ENCODE measurements at places on chromosomes 4 and X. TPM values are rescaled to one million over a fixed set of nuclear protein-coding genes. Genes with fewer than 3 reads are reported as not detected.

The NEIL3 gene
- total RNA-seq: 5.8 TPM

The RAI2 gene
- total RNA-seq: 2.7 TPM

The HOPX gene
- 27.2 TPM for total RNA-seq

The DDX53 gene
- total RNA-seq: not detected

The SPANXN3 gene
- total RNA-seq: not detected

The MAGEA2B gene
- total RNA-seq: not detected

The MAOA gene
- total RNA-seq: 32.4 TPM

The FAM9C gene
- not detected for total RNA-seq

The POU4F2 gene
- total RNA-seq: not detected

The AKAP4 gene
- not detected for total RNA-seq

The MAP3K15 gene
- total RNA-seq: not detected

The NOCT gene
- 17.2 TPM for total RNA-seq

The PPP2R2C gene
- total RNA-seq: not detected

The SLC25A31 gene
- not detected for total RNA-seq

The PNMA6F gene
- not detected for total RNA-seq

The AIFM1 gene
- 17.3 TPM for total RNA-seq

The TEX13C gene
- total RNA-seq: not detected

The CDKL2 gene
- not detected for total RNA-seq

The GRK4 gene
- total RNA-seq: 3.5 TPM

The WWC2 gene
- 23.5 TPM for total RNA-seq

The KCNE5 gene
- total RNA-seq: 0.87 TPM

The HMX1 gene
- total RNA-seq: not detected

The ZNF41 gene
- 6.9 TPM for total RNA-seq

The ZAR1 gene
- not detected for total RNA-seq

The C1QTNF7 gene
- not detected for total RNA-seq

The FABP2 gene
- total RNA-seq: not detected

The WDR17 gene
- total RNA-seq: 0.05 TPM

The TMSB15A gene
- total RNA-seq: 8.9 TPM

The STK32B gene
- 15.4 TPM for total RNA-seq

The PRRG1 gene
- total RNA-seq: 30.4 TPM

The ZNF185 gene
- 43.6 TPM for total RNA-seq

The PCSK1N gene
- total RNA-seq: not detected

The RNF128 gene
- total RNA-seq: not detected

The GAB3 gene
- total RNA-seq: 3.5 TPM

The ADAMTS3 gene
- total RNA-seq: 0.94 TPM

The CD38 gene
- total RNA-seq: 4.5 TPM

The LONRF3 gene
- total RNA-seq: 3.9 TPM

The CCKAR gene
- not detected for total RNA-seq

The SLITRK2 gene
- not detected for total RNA-seq

All from mammary microvascular endothelial cell (primary cell).